ENCODE measurements at places on chromosomes 2 and 18.

DNA sequence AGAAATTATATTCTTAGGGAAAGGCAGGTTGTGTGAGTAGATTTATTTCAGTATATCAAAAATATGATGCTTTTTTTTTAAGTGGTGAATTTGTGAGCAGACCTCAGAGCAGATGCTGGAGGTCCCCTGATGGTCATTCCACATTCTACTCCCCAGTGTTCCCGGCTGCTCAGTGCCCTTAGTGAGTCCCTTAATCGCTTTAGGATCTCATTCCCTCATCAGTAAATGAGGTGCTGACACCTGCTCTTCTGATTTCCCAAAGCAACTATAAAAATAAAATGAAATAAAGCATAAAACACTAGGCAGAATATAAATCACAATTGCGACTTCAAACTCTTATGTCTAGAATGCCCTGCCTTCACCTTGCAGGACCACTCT is 216.2 kb upstream of the TNP1 start:
- DNase-seq: no peak

- DNase-seq: no peak
Observed at GRCh38 chr18:71249791-71250190, 960.9 kb downstream of the SOCS6 start.

DNA sequence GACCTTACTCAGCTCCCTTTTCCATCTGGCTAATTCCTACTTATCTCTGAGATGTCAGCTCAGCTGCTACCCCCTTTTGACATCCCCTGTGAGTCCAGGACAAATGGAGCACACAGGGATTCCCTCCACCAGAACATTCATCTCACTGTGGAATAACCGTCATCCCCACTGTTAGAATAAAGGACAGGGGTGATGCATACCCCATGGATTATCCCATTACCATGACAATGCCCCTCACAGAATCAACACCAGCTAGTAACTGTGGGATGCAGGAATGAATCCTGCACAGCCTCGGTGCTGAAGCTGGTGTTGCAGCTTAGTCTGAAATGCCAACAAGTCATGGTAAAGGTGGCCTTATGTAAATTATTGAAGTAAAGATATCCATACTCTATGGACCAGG is 624.8 kb upstream of the RAB6C start:
- no peak for DNase-seq

DNA sequence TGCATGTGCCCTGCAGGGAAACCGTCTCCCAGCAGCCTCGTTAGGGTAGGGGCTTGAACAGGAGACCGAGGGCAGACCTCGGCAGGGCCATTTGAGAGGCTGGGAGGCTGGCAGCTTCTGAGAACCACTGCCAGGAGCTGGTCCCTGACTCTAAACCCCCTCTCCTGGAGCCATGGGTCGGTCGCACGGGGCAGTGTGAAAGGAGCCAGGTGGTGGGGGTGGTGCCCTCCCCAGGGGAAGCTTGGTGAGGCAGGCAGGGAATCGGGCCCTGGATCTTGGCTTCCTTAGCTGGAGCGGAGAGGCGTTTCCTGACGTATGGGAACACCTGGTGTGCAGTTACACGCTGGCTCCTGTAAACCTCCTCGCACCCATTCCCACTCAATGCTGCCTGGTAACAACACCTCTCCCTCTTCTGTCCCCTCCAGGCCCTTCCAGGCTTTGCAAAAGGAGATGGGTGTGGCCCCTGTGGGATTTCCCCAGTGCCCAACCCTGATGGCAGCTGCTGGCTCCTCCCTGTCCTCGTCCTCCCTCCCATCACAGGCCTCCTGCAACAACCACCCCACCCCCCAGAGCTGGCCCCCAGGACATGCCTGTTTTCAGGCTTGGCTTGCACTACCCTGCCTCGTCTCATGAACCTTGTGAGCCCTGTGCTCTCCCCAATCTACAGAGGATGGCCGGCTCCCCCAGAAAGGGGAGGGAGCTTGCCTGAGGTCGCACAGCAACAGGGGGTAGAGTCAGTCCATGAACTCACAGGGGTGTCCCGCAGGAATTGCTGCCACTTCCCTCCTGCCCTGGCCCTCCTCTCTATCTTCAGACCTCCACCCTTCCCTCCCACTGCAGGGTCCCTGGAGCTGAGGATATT is 24.4 kb downstream of the ADRA2B start:
- peak; percentile 73 for DNase-seq

GRCh38 chr18:55115606-55116005 is 156.3 kb upstream of the CCDC68 start:
- DNase-seq: no peak

DNA sequence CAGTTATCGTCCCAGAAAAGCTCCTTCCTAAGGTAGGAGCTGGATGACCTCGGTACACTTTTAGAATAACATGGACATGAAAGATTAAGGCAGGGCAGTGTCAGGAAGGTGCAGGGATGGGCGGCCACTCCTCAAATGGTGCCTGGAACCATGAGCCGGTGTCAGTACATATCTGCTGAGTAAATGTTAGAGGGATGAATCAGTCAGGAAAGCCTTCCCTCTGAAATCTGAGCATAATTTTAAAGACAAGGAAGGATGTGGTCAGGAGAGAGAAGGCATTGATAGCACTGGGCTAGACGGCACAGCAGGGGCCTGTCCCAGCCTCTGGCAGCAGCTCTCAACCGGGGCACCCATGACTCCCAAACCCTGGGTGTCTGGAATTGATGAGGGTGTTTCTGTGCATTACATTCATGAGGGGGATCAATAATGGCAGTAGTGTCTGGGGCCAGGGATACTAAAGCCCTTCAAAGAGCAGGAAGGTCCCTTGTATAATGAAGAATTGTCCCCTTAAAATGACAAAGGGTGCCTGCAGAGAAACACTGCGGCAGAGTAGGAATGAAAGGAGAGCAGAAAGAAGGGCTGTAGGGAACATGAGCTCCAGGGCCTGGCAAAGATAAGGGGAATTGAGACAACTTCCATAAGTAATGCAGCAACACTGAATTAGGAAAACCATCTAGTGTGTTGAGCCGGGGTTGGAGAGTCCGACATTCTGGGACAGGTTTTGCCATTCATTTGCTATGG is 162.3 kb upstream of the REV1 start:
- DNase-seq: no peak

- DNase-seq: no peak
Observed at GRCh38 chr2:16285813-16286510, 345.6 kb downstream of the MYCN start.

DNA sequence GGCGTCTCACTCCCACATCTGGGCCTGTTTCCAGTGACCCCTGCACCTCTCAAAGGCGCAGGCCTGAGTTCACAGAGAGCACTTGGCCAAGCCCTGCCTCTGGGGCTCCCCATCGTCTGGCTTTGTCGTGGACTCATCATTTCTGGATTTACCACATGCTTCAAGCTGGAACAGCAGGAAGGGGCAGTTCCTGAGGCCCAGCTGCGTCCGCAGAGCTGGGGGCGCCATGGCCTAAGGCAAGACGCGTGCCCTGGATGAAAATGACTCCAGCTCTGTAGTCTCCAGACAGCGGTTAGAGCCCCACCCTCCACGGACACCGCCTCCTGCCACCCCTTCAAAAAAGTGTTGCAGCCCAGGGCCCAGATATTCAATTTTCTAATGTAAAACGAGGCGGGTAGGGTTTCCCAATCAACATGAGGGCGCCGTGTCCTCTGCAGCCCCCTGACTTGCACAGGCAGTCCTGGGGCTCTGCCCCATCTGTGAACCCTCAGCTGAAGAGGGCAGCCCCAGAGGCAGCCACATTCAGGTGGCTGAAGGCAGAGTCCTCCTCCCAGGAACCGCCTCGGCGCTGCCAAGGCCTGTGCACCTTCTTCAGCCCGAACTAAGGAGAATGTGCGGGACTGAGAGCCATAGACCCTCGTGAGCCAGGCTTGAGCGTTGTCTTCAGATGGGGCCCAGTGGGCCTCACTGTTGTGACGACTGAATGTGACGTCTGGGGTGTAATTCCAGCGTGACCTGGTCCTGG is 85.5 kb downstream of the NFATC1 start:
- DNase-seq: no peak

GRCh38 chr2:64120928-64121327 is 23.3 kb downstream of the PELI1 start:
- no peak for DNase-seq

- DNase-seq: peak; percentile 8
Observed at GRCh38 chr2:110095994-110096633, 19.5 kb downstream of the MALL start.

DNA sequence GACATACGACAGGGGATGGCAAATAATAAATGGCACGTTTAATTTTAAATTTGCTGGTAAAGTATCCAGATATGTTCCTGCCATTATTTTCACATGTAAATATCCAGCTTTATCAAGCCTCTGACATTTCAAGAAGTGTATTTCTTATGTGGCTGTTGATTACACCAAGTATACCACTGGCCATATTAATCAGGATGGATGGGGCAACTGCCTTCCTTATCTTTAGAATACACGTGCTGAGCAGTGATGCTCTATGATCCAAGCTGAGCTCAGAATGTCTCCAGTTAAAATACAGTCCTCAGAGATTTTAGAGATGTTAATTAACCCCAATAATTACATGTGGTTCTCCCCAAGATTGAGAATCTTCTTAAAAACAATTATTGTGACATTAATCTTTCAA is 38.3 kb upstream of the RAPGEF4 start:
- DNase-seq: no peak

DNA sequence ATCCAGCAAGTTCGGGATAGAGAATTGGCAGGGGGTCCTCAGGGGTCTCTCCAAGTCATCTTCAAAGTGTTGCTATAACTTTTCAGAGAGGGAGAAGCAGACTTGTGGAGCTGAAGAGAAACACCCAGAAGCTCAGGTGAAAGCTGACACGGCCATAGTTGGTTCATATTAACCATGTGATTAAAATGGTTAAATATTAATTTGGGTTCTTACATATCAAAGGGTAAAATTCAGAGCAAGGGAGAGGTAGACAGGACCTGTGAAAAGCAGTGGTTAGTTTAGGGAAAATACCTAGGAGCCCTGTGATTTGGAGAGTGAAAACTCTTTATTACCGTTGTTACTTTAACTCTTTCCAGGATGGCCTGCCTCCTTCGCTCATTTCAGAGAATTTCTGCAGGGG is at the start of gene UGT1A6:
Gene UGT1A6, plus strand, starts transcription at position 243 of the 400 bp plus-strand sequence. Its CDS starts 115 bp downstream, at position 358.
- DNase-seq: no peak

GRCh38 chr2:174856447-174856846 is 92.2 kb upstream of the CHRNA1 start:
- no peak for DNase-seq

- no peak for DNase-seq
Observed at GRCh38 chr18:42222557-42222956, 267.5 kb downstream of the PIK3C3 start.

GRCh38 chr18:36107477-36107876 is 21.7 kb downstream of the SLC39A6 start:
- DNase-seq: no peak

- DNase-seq: no peak
Observed at GRCh38 chr2:137910641-137911040, 53.6 kb upstream of the HNMT start.

GRCh38 chr2:69095305-69095704 is 82.3 kb downstream of the ANTXR1 start:
- no peak for DNase-seq

GRCh38 chr2:99881901-99882591 is 260.3 kb downstream of the AFF3 start:
- DNase-seq: no peak

DNA sequence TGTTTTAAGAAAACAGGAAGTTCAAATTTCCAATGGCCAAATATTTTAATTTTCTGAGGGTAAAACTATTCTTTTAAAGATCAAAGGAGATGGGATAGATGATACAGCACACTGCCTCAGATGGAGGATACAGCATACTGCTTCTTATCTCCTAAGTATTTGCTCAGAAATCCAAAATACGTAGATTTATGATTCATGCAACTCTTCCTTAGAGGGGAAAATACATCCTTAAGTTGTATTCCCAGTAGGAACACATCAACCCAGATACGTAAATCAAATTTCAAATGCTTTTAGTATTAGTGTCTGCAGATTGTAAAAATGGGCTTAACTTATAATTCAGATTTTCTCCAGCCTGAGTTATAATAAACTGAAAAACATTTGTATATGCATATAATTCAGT is 235.2 kb downstream of the ZNF385B start:
- DNase-seq: no peak

All from H9 (cell line).